ENCODE measurements at places on chromosomes 5 and 9.

DNA sequence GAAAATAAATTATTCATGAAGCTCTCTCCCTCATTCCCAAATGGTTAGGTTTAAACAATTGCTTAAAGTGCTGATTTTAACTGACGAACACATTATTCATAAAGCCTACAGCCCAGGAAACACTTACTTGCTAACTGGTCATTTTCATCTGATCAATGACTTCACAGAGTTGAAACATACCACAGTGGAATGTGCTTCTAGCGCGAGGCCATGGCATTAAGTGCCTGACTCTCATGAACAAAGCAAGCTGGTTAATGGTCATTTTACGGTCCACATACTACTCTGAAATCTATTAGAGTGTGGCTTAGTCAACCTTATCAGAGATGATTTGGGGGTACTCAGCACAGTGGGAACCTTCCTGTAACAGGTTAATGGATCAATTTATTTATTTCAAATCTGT is 114.6 kb downstream of the MED27 start:
- no peak for DNase-seq

DNA sequence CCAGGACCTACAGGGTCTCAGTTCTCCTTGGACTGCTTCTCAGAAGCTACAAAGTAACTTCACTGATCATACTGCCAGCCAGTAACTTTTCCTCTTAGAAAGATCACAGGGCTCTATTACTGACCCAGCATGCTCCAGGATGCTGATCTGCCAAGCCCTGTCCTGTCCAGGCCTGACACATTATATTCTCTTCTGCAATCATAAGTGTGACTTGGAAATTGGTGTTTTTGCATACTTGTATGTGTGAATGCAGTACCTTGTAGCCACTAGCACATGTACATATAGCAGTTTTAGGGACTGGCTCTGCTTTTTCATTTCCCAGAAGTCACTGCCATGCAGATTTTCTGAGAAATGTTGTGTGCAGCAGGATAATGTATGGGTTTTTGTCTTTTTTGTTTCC is 40.1 kb upstream of the CCNH start:
- DNase-seq: no peak

GRCh38 chr5:127757576-127757975 is 54.4 kb downstream of the CCDC192 start:
- no peak for DNase-seq

DNA sequence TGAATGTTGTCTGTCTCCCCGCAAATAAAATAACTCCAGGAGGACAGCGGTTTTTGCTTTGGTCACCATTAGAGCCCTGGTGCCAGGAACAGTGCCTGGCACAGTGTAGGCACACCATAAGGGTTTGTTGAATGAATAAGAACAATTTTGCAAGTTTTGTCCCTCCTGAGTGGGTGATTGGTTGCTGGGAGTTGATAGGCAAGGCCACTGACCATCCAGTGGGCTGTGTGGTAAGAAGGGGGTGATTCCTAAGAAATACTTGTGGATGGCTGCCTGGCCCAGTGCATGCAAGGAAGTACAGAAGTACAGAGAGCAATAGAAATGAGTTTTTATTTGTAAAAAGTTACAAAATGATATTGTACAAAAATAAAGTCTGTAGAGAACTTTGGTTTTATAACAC is 27.5 kb downstream of the GDNF start:
- DNase-seq: no peak

- no peak for DNase-seq
These were observed 353 bp downstream of the SH3PXD2B start for GRCh38 chr5:172453986-172454357.

DNA sequence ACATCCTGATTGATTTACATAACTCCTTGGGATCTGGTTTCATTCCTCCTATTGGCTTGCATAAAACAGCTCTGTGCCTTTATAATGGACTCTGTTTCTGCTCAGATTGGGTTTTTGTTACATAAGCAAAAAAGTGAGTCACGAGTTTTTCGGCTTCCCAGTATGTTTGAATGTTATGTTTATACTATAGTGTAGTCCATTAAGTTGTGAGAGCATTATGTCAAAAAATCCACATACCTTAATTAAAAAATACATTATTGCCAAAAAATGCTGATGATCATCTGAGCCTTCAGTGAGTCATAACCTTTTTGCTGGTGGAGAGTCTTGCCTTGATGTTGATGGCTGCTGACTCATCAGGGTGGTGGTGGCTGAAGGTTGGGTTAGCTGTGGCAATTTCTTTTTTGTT is 144.6 kb downstream of the CCDC171 start:
- DNase-seq: peak; percentile 79

DNA sequence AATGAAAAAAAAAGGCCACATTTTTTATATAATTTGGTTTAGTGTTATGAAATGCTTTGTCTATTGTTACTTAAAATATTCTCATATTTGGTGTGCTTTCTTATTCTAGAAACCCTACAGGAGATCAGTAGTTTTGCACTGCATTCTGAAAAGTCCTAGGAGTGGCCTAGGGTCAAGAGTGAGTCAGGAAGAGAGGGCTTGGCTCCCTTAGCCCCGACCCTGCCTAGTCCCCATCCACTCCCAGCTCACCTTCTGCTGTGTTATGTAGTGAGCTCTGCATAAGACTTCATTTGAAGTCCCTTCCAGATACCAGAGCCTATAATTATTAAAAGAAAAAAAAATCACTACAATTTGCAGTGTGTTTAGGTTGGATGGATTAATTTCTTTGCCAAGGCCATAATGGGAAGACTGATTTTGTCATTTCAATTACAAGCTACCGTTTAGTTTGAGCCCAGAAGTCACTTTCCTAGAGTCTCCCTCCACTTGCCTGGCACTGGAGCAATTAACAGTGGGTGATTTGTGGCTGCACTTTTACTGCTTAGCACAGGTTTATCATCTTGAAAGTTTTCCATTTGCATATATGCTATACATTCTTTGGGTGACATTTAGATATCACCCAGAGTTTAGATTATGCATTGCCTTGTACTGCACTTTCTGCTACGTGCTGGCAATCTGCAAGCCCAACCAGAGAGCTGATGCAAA is 143.3 kb downstream of the INSYN2B start:
- no peak for DNase-seq

GRCh38 chr5:78003919-78004318 is 227.8 kb upstream of the TBCA start:
- no peak for DNase-seq

GRCh38 chr5:91950328-91950727 is 567.2 kb upstream of the ARRDC3 start:
- DNase-seq: no peak

- DNase-seq: no peak
These were observed 29.8 kb upstream of the RPL26L1 start for GRCh38 chr5:172929371-172929838.

- DNase-seq: no peak
These were observed 9.1 kb downstream of the SARDH start for GRCh38 chr9:133728856-133729616.

GRCh38 chr9:132283863-132284262 is 70.9 kb downstream of the SETX start:
- DNase-seq: no peak

DNA sequence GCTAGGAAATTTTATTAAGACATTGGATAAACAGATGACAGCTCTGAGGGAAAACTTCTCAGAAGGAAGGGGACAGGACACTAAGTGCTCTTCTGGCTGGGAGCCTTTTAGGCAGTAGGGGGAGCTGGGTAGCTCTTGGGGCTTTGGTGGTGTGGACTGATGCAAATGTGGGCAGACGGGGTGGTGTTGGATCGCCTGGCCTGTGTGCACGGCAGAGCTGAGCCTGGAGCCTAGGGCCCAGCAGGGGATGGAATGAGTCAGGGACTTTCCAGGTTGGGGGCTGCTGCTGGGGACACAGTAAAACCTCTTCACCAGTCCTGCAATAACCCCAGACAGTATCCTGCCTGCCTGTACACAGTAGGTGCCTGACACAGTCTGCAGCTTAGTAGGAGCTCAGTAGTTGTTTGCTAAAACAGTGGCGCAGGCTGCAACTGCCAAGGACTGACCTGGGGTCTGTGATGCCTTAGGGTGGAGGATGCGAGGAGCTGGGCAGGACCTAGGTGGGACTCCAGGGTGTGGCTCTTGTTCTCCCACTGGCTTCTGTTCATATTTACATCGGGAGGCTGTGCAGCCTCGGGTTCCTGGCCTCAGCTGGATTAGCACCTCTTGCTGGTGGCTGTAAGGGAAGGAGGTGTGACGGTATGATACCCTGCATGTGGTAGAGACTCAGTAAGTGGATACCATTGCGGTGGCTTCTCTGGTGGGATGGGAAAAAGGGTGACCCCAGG is 83.8 kb downstream of the DAB2IP start:
- DNase-seq: peak; percentile 32

- no peak for DNase-seq
These were observed 6.9 kb upstream of the CTSL start for GRCh38 chr9:87718852-87719612.

DNA sequence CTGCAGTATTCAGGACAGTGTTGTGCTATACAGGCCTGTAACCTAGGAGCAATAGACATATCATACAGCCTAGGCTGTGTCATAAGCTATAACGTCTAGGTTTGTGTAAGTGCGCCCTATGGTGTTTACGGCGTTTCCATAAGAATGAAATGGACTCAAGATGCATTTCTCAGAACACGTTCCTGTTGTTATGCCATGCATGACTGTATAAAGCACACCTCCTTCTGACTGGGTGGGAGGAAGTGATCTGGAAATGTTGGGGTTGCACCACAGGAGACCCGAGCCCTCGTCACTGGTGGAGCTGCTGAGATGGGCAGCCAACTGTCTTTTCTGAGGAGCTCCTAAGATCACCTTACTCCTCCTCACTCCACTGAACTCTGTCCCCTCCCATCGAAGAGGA is 391.3 kb upstream of the DAP start:
- DNase-seq: no peak

- DNase-seq: no peak
These were observed 8.2 kb downstream of the PHF19 start for GRCh38 chr9:120868676-120869359.

DNA sequence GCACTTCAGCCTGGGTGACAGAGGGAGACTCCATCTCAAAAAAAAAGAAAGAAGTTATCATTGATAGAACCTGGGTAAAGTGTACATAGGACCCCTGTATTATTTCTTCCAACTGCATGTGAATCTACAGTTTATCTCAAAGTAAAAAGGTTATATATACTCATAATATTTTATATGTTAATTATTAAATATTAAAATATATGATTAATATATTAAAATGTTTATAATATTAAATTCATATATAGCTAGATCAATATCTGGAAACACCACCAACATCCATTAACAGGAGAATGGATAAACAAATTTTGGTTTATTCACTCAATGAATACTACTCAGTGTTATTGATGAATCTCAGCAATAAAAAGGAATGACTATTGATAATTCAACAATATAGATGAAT is 19.7 kb downstream of the C5orf15 start:
- DNase-seq: no peak

GRCh38 chr9:123611226-123611625 is 255.2 kb downstream of the CRB2 start:
- DNase-seq: no peak

GRCh38 chr5:61289669-61290306 is 42.3 kb upstream of the ZSWIM6 start:
- no peak for DNase-seq

DNA sequence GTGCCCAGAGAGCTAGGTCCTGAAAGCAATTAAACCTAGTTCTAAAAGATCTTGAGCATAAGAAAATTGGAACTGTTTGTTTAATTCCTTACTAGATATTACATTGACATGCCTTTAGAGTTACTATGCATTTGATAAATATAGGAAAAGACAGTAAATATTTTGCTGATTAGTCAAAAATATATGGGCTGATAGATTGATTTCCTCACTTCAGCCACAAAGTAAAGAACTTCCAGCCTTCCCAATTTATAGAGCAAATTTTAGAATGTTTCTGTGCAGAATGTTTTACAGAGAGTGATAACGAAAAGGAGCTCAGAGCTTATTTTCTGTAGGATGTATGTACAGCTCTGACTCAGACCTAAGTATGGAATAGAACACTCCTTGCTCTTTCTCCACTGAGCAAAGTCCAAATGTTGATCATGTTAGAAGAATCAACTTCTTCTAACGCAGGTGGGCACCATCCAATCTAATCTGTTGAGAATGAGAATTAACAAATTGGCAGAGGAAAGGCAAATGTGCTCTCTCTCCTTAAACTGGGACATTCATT is 72.9 kb upstream of the PAM start:
- DNase-seq: no peak

DNA sequence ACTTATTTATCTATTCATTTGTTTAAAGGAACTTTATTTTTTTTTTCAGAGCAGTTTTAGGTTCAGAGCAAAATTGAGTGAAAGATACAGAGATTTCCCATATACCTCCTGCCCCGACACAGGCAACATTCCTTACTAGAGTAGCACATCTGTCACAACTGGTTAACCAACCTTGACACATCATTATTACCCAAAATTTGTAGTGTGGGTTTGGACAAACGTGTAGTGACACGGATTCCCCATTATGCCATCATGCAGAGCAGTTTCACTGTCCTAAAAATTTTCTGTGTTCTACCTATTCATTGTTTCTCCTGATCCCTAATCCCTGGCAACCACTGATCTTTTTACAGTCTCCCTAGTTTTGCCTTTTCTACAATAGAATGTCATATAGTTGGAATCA is 57.3 kb upstream of the LHFPL2 start:
- DNase-seq: no peak

- DNase-seq: no peak
These were observed 40.2 kb downstream of the PDE6A start for GRCh38 chr5:149904293-149904886.

All from NCI-H446 treated with DMSO at 0.1 percent for 48 hours (cell line).